Activated naive CD8-positive, alpha-beta T cell treated with anti-CD3 and anti-CD28 coated beads for 36 hours (primary cell): ENCODE measurements at places on chromosomes 6 and 20. TPM values are rescaled to one million over a fixed set of nuclear protein-coding genes. Genes with fewer than 3 reads are reported as not detected.

Gene HMGCLL1
- not detected for total RNA-seq

Gene TEAD3
- 0.60 TPM for total RNA-seq

- DNase-seq: peak; percentile 75
These were observed at the start of gene FAM184A for GRCh38 chr6:119078376-119079282. FAM184A (minus strand) TSS chr6:119078664; CDS start chr6:119078299, 365 bp downstream.

- peak; percentile 10 for DNase-seq
These were observed 41.7 kb upstream of the TULP4 start for GRCh38 chr6:158270389-158271127.
